ENCODE measurements at places on chromosomes 3 and 15. TPM values are rescaled to one million over a fixed set of nuclear protein-coding genes. Genes with fewer than 3 reads are reported as not detected.

- no peak for DNase-seq
These were observed 47.4 kb downstream of the CLSTN2 start for GRCh38 chr3:139982404-139982803.

GRCh38 chr15:70091726-70092463, 5.8 kb downstream of the TLE3 start:
- no peak for DNase-seq

GRCh38 chr3:132645058-132645457, 14.6 kb downstream of the ACAD11 start:
- DNase-seq: no peak

GRCh38 chr15:25579127-25579526, 140.3 kb upstream of the UBE3A start:
- no peak for DNase-seq

DNA sequence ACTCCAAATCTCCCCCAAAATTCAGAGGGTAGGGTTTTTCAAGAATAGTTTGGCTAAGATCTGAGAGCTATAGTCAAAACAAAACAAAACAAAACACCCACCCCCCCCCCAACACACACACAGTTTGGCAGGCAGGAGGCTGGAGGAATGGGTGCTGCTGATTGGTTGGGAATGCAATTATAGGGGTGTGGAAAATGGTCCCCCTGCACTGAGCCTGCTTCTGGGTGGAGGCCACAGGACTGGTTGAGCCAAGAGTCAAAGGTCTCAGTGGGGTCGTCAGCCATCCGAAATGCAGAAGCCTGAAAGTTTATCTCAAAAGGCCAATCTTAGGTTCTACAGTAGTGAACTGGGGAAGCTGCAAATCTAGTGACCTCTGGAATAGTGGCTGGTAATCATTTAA, 2.5 kb upstream of the HACD2 start:
- no peak for DNase-seq

- DNase-seq: no peak
These were observed 64.7 kb downstream of the PFN2 start for GRCh38 chr3:149906036-149906435.

- DNase-seq: no peak
These were observed 30.1 kb downstream of the SPSB4 start for GRCh38 chr3:141081141-141081795.

DNA sequence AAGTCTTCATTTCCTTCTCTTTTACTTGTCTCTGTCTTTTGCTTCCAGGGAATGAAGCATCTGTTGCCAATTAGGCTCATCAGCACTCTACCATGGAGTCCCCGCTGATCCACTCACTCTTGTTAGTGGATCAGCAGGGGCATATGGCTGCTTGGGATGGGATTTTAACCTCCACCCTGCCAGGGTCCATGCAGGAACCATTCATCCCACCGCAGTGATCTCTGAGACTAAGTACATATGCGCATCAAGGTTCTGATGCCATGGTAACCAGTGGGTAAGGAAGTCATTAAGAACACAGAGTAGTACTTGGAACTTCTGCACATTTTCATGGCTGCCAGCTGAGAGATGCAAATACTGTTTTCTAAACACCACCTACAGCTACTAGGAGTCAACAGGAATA, 374.0 kb upstream of the ALCAM start:
- no peak for DNase-seq

DNA sequence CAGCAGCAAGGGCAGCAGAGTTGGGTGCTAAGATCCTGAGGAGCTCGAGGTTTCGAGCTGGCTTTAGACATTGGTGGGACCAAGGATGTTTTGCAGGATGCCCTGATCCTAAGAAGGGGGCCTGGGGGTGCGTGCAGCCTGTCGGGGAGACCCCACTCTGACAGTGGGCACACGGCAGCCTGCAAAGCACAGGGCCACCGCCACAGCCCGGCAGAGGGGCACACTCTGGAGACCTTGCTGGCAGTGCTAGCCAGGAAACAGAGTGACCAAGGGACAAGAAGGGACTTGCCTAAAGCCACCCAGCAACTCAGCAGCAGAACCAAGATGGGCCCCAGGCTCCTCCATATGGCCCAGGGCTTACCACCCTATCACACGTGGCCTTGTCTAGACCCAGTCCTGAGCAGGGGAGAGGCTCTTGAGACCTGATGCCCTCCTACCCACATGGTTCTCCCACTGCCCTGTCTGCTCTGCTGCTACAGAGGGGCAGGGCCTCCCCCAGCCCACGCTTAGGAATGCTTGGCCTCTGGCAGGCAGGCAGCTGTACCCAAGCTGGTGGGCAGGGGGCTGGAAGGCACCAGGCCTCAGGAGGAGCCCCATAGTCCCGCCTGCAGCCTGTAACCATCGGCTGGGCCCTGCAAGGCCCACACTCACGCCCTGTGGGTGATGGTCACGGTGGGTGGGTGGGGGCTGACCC, 18.8 kb downstream of the SEC61A1 start:
- no peak for DNase-seq

Gene SLC22A14
- not detected for polyA plus RNA-seq

Gene EEF1AKMT4
- polyA plus RNA-seq: 5.3 TPM

Gene FOXB1
- polyA plus RNA-seq: 0.10 TPM

All from CD8-positive, alpha-beta memory T cell (primary cell).